Activated CD8-positive, alpha-beta memory T cell treated with anti-CD3 and anti-CD28 coated beads for 1 hour (primary cell): ENCODE measurements at places on chromosomes 6 and 20.

DNA sequence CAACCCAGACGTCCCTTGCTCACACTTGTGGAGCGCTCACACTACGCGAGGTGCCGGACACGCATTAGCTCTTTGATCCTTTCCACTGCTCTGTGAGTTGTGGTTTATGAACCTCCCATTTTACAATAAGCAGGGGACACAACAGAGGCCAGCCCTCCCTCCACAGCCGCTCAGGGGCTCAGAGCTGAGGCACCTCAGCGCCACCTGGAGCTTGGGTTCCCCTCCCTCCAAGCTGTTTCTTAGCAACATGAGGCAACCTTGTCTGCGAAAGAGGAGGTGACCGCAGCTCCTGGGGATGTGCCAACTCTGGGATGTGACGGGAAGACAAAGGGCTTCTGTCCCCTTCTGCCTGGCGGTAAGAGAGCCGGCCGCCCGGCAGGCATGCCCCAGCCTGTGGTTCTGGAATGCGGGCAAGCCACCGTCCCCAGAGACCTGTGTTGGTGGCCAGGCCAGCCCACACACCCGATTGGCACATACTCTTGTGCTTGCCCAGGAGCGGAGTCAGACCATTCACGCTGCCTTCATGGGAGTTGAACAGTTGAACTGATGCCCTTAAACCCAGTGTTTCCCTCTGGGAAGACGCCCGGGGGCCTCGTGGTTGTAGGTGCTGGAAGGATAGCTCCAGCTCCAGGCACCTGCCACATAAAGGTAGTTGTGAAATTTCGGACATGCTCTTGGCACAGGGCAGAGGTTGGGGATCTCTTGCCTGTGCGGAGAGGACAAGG, 44.5 kb downstream of the RBM38 start:
- DNase-seq, result peak; percentile 19

GRCh38 chr6:68094070-68094469, 541.0 kb upstream of the ADGRB3 start:
- no peak for DNase-seq

GRCh38 chr6:63444768-63445167, 125.0 kb upstream of the LGSN start:
- DNase-seq, result no peak

DNA sequence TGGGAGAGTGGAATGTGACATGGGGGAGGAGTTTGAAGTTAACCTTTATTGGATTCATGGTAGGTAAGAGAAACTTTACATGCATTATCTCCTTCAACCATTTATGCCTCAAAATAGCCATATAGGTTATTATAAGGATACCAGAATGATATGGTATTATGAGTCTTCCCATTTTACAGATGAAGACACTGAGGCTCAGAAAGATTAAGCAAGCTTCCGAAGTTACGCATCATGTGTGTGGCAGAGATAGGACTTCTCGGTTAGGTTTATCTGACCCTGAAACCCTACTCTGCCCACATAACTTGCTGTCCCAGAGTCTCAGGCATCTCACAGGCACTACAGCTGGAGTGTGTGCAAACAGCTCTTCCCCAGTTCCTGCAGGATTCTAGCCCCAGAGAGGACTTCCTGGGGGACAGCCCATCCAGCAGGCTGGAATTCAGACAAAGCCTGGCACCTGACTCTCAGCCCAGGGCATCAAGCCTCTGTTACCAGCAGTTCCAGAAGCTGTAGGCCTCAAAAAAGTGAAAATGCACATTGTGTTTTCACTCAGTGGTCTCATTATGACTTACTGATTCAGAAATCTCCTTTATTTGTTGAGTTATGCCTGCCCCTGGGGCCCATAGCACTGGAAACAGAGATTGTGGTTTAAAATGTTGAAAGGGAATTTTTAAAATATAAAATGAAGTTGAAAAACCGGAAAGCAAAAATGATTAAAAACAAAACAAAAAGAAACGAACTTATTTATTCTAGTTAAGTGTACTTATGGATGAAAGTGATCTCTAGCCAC, 512.8 kb upstream of the CHD6 start:
- DNase-seq, result no peak

- no peak for DNase-seq
Observed at GRCh38 chr20:33061658-33062028, 7.9 kb downstream of the BPIFB3 start.

GRCh38 chr6:52696418-52696817, 25.5 kb downstream of the TMEM14A start:
- DNase-seq, result no peak

DNA sequence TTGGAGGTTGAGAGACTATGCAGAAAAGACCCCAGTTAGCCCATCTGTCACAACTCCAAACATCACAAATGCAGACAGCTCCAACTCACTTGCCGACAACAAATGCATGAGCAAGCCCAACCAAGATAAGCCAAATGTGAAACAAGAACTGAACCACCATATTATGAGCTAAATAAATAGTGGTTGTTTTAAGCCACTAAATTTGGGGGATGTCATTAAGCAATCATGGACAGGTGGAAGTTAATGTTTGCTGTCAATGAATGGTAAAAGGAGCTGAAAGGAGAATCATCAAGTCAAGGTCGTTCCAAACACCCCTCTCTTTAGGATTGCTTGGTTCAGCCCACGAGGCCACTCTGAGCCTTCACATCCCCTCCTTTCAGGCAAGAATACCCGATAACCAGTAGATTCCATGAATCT, 71.2 kb upstream of the PLCB4 start:
- no peak for DNase-seq

- DNase-seq, result no peak
Observed at GRCh38 chr6:148513145-148514071, 170.8 kb downstream of the SASH1 start.

GRCh38 chr6:164345806-164346496, 931.4 kb downstream of the QKI start:
- DNase-seq, result no peak

GRCh38 chr20:54262671-54263070, 54.8 kb downstream of the PFDN4 start:
- DNase-seq, result no peak

DNA sequence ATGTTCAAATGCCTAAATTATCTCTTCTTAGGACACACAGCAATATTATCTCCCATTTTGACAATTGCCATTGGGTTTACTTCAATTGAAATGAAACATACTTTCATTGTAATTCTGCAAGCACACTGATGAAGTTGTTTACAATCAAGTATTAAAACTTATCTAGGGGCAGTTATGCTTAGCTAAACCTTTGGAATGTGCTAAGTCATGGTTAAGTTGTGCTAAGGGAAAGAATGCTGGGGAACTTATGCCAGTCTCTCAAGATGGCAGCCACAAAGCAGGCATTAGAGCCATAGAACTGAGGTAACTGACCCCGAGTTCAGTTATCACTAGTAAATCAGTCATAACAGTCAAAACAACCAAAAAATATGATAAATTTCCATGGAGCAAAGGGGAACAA, 59.1 kb upstream of the NT5E start:
- no peak for DNase-seq

- DNase-seq, result no peak
Observed at GRCh38 chr6:14211562-14211942, 94.0 kb downstream of the CD83 start.

DNA sequence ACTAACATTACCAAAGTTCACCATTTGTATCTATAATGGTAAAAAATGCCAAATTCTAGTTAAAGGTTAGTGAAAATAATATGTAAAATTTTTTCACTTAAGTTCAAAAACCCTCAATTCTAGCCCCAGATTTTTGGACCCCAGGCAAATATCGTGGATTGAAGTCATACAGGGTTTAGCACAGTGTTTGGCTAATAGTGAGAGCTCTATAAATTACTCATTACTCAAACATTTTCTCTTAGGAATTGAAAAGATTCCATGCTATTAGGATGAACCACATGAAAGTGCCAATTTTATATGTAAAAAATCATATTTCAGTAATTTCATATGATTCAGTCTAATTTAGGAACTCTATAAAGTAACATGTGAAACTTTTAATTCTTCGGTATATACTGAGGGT, 170.3 kb upstream of the PREP start:
- DNase-seq, result no peak

GRCh38 chr6:131765804-131766135, 42.0 kb upstream of the ENPP1 start:
- no peak for DNase-seq

DNA sequence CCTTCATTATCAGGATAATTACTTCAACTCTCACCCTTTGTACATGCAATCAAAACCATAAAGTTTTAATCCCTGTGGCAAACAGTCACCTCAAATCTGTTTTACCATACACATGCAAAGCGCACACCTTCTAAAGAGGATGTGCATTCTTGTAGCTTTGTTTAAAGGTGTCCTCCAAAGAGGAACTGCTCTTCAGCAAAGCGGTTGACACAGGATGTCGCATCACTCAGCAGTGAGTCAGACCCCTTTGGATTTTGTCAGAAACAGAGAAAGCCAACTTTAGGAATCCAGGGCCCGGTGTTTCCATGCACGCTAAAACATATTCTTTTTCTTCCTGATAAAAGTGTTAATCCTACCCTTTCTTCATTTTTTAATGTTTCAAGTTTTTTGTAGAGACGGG, 268.3 kb upstream of the ARID1B start:
- DNase-seq, result no peak

GRCh38 chr20:37392441-37393195, 46.7 kb downstream of the SRC start:
- DNase-seq, result no peak

DNA sequence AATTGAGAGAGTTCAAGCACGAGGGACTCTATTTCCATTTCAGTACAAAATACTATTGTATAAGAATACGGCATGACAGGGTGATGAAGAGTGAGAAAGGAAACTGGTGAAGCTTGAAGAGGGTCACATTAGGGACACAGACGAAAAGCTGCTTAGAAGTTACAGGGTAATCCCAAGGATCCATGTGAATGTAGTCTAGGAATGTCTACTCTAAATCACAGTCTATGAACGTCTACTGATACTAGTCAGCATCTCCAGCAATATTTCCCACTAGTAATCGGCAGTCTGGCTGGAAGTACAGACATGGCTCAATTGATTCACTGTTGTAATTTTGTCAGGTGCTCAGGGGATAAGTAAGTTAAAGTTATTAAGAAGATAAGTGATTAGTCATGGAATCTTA, 156.4 kb downstream of the ASCC3 start:
- DNase-seq, result no peak

- no peak for DNase-seq
Observed at GRCh38 chr20:17836303-17836861, 132.2 kb downstream of the SNX5 start.

- DNase-seq, result no peak
Observed at GRCh38 chr6:137297887-137298286, 78.7 kb upstream of the IFNGR1 start.
